Aortic smooth muscle cell (primary cell): ENCODE measurements at places on chromosomes 4 and X. TPM values are rescaled to one million over a fixed set of nuclear protein-coding genes. Genes with fewer than 3 reads are reported as not detected.

Gene PDZD4
- total RNA-seq, result 0.37 and 0.53 TPM in 2 replicates

Gene TIMM17B
- 22.9 and 30.3 TPM in 2 replicates for total RNA-seq

Gene EFNB1
- 18.8 and 21.4 TPM in 2 replicates for total RNA-seq

Gene NHS
- total RNA-seq, result 6.8 and 7.5 TPM in 2 replicates

Gene MAGEB2
- total RNA-seq, result not detected in 2 replicates
